ENCODE measurements at places on chromosomes 7 and 10. TPM values are rescaled to one million over a fixed set of nuclear protein-coding genes. Genes with fewer than 3 reads are reported as not detected.

Gene ANKRD30A
- not detected for total RNA-seq

Gene CACNA2D1
- not detected for total RNA-seq

Gene CLRN3
- not detected for total RNA-seq

Gene IGFBP3
- total RNA-seq, result 3.3 TPM

Gene GPR26
- total RNA-seq, result not detected

Gene MOGAT3
- total RNA-seq, result 0.18 TPM

Gene DUS4L
- total RNA-seq, result 8.3 TPM

Gene HHEX
- not detected for total RNA-seq

Gene SMO
- 0.08 TPM for total RNA-seq

Gene SLC35G1
- total RNA-seq, result 3.4 TPM

Gene SPDYE11
- not detected for total RNA-seq

Gene DLX6
- not detected for total RNA-seq

Gene MALRD1
- total RNA-seq, result not detected

Gene EN2
- total RNA-seq, result not detected

Gene NPSR1
- not detected for total RNA-seq

Gene AKAP9
- 45.7 TPM for total RNA-seq

Gene COL13A1
- total RNA-seq, result not detected

Gene CNPY1
- not detected for total RNA-seq

Gene STYXL1
- total RNA-seq, result 28.7 TPM

Gene MGMT
- 21.1 TPM for total RNA-seq

Gene PODXL
- total RNA-seq, result 1.3 TPM

Gene LRRC61
- 15.3 TPM for total RNA-seq

Gene KCNH2
- total RNA-seq, result 0.73 TPM

Gene AQP1
- 0.14 TPM for total RNA-seq

Gene HMX2
- not detected for total RNA-seq

Gene FAM25G
- total RNA-seq, result not detected

Gene CDCA7L
- total RNA-seq, result 62.8 TPM

Gene STEAP4
- not detected for total RNA-seq

Gene ZMIZ2
- total RNA-seq, result 108 TPM

Gene LHFPL3
- total RNA-seq, result not detected

Gene PBLD
- 2.0 TPM for total RNA-seq

Gene CACNB2
- total RNA-seq, result not detected

Gene NEBL
- total RNA-seq, result not detected

Gene PI4K2A
- total RNA-seq, result 9.4 TPM

Gene GRM3
- total RNA-seq, result not detected

Gene ANKRD26
- total RNA-seq, result 7.9 TPM

Gene PPA1
- total RNA-seq, result 166 TPM

Gene CPA2
- total RNA-seq, result not detected

Gene ZNF804B
- total RNA-seq, result not detected

Gene WNT8B
- total RNA-seq, result 0.38 TPM

Gene ZCWPW1
- total RNA-seq, result 2.8 TPM

Gene PARD3
- total RNA-seq, result 1.1 TPM
